ENCODE measurements at places on chromosomes 7 and 10.

GRCh38 chr7:141590666-141591065 lies 39.5 kb downstream of the AGK start:
- DNase-seq, result no peak

DNA sequence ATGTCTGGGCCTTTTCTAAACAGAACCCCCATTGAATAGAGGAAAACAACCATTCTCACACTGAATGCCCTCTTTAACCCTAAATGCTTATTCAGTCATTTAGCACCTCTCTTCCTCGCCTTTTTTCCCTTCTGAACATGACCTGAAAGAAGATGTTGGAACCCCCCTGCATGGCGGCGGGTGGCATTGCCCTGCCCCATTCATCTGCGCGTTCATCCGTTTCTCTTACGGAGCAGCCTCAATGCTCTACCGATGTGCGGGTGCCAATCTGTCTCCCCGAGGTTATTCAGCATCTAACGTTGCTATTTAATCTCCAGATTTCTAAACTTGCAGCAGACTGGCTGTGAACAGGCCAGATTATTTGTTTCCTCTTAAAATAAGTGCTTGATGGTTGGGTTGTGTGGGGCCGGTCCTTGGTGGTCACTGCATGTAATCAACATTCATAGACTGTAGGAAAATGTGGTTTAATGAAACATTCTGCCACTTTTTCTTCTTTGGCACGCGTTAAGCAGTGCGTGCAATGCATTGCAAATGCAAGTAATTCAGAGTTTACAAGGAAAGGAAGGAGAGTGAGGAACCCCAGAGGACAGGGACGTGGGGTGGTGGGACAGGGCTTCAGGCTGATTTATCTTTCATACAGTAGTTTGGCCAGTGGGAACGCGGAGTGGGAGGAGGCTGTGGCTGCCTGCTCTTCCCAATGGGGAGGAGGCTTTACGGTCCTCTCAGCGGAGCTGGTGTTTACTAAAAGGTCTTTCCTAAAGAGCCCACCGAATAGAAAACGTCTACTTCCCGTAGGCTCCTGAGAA lies 286.7 kb downstream of the DPP6 start:
- DNase-seq, result no peak

DNA sequence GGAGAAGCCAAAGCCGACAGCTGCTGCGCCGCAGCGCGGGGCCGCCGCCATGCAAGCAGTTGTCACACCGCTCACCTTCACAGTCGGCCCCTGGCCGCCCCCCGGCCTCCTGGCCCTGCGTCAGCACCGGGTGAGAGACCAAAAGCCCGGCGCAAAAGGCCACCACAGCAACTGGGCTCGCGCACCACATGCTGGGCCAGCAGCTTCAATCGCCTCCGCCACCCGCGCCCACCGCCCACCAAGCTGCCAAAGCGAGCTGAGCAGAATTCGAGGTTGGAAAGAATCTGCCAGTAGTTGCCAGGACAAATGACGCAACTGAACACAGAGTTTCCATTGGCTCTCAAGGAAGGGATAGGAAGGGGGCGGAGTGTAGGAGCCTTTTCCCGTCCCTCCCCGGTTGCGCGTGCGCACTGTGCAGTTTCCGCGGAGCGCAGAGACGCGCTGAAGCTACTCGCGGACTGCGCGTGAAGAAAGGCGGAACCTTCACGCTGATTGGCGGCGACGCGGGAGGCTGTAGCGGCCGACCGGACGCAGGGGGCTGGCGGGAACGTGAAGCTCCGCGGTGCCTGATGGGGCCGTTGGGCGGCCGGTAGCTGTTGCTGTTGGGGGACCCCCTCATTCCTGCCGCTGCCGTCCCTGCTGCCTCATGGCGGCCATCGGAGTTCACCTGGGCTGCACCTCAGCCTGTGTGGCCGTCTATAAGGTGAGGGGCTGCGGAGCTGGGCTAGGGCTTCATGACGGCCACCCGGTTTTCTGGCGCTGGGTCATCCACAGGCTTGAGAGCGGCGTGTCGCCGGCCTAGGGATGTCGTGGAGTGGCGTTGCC lies at the start of the genes CDNF, HSPA14 and MSANTD7:
TSS of gene CDNF (minus strand) at position 281 of the 825 bp plus-strand sequence. CDS start at position 190, 91 bp downstream.
TSS of gene HSPA14 (plus strand) at position 550 of the 825 bp plus-strand sequence. CDS start at position 647, 97 bp downstream.
TSS of gene MSANTD7 (plus strand) at position 550 of the 825 bp plus-strand sequence. CDS start 3,979 bp downstream, outside the sequence.
- DNase-seq, result peak; percentile 99

DNA sequence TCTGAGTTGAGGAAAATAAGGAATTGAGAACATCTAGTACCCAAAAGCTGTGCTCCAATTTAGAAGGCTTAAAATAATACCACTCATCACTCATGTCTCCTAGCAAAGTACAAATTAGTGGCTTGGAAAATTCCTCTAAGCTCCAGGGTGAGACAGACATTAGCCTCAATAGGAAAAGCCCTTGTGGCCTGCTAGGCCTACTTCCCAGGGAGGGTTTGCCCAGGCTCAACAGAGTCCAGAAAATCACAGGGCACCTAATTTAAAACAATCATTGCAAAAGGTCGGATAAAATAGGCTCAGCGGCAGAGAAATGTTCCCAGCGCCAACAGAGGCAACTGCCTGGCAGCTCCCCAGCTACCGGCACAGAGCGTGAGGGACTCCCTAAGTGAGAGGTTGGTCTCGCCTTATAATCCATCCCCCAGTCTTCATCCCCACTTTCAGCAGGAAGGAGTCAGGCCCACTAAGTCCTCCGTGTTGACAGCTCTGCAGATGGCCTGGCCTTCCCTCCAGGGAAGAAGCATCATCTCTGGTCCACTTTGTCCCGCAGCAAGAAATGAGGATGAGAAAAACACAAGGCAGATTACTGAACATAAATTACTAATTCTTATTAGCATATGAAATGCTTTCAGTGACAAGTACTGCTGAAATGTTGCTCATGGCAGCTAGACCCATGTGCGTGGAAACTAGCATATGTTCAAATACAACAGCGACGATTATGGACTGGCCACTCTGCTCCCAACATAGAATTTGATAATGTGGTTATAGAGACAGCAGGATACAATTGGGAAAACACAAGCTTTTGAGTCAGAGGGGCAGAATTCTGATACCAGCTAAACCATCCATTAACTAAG lies 1177.7 kb upstream of the AUTS2 start:
- no peak for DNase-seq

DNA sequence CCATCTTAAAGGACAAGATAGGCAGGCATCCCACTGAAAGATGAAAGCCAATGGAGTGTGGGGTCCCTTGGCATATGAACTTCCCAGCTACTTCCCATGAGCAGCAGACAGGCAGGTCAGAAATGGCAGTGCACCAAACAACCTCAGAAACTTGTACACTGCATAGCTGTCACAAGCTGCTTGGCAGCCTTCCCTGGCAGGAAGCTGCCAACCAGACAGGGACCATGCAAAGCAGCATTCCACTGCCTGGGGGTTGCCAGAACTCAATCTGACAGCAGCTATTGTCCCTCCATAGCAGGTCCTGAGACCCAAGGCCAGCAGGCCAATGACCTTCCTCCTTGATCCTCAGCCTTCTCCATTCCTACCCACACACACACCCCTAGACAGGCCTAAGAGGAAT lies 139.5 kb downstream of the PLCE1 start:
- DNase-seq, result no peak

GRCh38 chr10:17802976-17803375 lies 6.2 kb upstream of the MRC1 start:
- no peak for DNase-seq

GRCh38 chr10:7967035-7967434 lies 87.5 kb upstream of the GATA3 start:
- no peak for DNase-seq

- DNase-seq, result no peak
These were observed 275.1 kb upstream of the FZD1 start for GRCh38 chr7:90988996-90989765.

Measured in A549 (cell line).